ENCODE measurements at places on chromosomes 7 and 10.

DNA sequence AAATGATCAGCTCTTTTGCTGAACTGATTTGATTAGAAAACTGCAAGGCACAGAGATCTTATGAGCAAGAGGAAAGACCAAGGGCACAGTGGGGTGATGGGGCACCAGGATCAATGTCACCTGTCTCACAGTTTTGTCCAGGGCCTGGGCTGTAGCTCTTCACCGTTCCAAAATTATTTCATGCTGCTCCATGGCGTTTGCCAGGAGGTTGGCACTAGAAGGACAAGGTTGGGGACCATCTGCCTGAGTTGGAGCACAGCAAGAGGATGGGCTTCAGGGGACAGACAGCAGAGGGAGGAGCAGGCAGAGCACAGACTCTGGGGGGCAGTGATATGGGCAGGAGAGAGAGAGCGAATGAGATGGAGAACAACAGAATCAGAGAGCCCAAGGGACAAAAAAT, 17.5 kb upstream of the FRA10AC1 start:
- no peak for DNase-seq

- no peak for DNase-seq
Observed at GRCh38 chr7:75924889-75925288, 9.9 kb downstream of the POR start.

GRCh38 chr10:121426307-121426706, 171.9 kb downstream of the FGFR2 start:
- DNase-seq, result no peak

GRCh38 chr10:25501912-25502311, 327.1 kb downstream of the GPR158 start:
- no peak for DNase-seq

- no peak for DNase-seq
Observed at GRCh38 chr7:12584930-12585329, 14.4 kb downstream of the SCIN start.

GRCh38 chr10:112784022-112784461, 166.0 kb upstream of the TCF7L2 start:
- DNase-seq, result peak; percentile 2

DNA sequence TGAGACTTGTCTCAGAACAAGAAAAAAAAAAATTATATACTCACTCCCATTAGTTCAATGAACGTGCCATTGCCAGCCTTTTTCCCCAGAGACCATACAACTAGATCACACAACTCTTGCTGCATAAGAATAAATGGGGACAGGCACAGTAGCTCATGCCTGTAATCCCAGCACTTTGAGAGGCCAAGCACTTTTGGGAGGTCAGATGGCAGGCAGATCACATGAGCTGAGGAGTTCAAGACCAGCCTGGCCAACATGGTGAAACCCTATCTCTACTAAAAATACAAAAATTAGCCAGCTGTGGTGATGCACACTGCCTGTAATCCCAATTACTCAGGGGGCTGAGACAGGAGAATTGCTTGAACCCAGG, 13.6 kb downstream of the PDLIM1 start:
- no peak for DNase-seq

DNA sequence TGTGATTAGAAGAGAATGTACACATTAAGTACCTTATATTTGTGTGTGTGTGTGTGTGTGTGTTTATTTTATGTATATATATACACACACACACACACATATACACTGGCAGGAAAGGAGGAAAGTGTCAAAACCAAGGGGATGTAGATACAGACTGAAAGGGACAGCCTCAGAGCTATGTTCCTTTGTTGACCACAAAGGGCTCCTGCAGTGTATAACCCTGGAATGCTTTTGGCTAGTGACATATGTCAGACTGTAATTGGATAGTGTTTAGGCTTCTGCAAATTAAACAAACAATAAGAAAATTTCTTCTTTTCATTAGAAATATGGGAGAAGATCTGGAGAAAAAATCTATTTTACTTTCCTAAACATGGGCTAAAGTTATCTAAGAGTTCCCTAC, 15.9 kb downstream of the GBF1 start:
- no peak for DNase-seq

DNA sequence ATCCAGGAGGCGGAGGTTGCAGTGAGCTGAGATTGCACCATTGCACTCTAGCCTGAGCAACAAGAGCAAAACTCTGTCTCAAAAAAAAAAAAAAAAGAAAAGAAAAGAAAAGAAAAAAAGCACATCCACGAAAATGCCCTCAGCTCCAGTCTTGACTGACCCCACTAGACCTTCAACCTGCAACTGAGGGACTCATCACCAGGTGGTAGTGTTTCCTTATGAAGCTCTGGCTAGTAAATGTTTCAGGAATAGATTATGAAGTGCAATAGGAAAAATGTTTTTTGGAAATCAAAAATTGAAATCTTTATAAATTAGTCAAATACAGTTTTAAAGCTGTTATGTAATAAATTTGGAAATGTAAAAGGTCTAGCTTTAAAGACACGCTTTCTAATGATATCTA, 22.4 kb downstream of the TLL2 start:
- DNase-seq, result no peak

GRCh38 chr7:152896217-152896616, 136.7 kb downstream of the ACTR3B start:
- DNase-seq, result no peak

GRCh38 chr10:68435803-68436202, 28.7 kb upstream of the RUFY2 start:
- DNase-seq, result no peak

DNA sequence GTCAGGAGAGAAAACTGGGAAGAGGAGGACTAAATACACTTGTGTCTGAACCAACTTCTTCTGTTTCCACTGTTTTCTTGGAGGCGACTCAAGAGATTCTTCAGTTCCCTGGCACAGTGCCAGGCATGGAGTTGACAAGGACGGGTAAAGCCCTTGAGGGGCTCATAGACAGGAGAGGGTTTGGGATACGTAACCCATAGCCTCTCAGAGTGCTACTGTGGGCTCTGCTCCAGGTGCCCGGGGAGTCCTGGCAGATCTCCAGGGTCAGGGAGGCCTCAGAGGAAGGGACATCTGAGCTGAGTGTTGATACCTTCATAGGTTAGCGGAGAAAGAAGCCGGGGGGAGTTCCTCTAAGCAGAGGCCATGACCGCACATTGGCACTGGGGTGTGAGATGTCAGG, 42.0 kb downstream of the GALNT17 start:
- no peak for DNase-seq

DNA sequence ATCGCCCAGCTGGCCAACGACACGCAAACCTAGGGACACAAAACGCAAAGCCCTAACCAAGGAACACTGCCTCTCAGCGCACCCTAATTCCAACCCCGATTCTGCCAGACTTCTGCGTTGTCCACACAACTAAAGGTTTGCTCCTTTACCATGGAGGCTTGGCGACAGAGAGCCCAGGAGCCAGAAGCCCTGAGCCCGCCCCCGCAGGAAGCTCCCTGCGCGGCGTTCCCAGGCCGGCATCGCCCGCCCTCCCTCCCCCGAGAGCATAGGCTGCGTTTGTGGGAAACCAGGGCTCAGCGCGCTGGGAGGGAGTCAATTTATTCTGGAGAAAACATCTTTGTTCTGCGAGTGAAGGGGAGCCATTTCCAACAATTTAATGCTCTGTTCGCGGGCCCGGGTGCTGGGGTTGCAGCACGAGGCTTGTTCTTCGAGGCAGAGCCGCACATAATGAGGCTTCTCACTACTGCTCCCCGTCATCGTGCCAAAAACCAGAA, 103.9 kb downstream of the GRID1 start:
- no peak for DNase-seq

DNA sequence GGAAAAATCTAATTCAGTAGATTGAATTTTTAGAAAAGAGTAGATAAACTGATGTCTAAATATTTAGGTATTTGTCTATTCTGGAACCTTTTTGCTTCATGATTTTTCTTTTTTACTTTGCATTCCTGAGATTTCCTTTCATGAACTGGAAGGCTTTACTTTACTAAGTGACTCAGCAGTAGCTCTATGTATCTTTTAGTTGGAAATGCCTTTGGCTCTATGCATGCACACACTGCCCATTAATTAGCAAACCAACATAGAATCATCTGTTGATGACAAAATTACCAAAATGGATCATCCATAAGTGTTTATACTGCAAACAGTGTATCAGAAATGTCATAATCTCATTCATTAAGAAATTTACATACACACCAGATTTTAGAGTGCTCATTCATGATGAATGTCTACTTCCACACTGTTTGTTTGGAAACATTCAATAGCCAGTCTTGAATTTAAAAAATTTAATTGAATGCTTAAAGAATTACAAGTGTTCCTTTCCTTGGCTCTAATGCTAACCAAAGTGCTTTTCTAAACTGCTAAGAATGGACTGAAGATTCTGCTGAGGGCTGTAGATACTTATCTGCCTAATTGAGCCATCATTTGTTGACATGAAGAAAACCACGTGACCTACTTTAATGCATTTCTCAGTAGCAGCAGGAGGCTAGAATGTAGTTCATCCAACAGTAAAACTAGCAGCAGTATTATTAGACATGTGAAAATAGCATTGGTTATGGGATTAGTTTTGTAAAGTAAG, 282.0 kb downstream of the ADK start:
- DNase-seq, result no peak

DNA sequence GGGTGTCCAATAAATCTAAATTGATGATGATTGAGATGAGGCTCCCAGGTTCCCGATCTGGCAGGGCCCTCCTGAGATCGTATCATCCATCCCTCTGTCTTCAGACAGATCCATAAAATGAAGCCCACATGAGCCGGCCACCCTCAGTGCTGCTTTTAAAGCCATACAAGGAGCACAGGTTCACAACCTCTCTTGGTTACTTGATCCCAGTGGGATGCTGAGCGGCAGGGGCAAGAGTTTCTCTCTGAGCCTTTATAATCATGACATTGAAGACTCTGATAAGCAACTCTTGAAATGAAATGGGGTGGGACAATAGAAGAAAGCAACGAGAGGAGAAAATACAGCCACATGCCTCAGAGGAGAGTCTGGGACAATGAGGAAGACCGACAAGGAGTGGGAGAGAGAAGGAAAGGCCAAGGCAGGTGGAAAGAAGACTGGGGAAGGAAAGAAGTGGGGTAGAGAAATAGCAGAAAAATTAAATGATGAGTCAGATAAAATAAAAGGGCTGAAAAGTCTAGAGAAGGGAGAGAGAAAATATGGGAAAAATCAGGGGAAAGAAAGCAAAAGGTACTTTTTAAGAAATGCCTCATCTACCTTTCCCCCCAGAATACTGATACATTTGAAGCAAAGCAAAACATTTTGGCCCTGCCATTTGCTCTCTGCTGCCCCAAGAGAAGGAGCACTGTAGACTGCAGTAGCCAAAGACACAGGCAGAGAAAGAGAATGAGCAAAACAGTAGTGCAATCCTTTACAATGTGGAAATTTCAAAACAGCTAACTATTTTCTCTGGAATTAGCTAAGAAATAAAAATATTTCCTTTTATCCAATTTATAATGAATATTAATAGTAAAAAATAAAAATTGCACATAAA, 14.6 kb downstream of the GBX1 start:
- DNase-seq, result no peak

GRCh38 chr10:46520941-46521340, 35.5 kb downstream of the GPRIN2 start:
- peak; percentile 75 for DNase-seq

DNA sequence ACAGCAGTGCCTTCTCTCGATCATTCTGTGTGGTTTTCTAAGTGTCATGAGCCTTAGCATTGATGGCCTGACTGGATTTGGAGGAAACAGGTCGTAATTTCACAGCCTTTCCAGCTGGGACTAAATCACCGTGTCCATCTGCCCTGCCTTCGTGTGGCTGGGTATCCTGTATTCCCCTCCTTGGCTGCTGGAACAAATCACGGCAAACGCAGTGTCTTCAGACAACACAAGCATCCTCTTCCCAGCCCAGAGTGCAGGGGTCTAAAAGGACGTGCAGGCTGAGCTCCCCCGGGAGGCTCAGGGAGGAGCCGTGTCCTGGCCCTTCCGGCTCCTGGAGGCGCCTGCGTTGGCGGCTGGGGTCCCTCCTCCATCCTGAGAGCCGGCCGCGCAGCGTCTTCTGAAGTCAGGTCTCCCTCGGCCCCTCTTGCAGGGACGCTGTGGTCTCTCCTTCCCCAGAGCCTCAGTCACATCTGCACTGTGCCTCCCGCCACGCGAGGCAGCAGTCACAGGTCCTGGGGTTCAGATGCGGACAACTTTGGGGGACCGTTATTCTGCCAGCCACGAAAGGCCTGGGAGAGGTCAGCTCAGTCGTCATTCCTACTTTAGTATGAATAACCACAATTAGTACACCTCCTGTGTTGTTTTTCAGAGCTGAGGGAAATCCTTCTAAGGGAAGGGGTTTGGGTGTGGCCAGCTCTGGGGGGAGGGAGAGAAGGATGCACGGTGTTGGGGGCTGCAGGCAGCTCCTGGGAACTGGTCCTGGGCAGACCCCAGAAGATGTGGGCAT, 41.1 kb downstream of the FAM20C start:
- DNase-seq, result no peak

DNA sequence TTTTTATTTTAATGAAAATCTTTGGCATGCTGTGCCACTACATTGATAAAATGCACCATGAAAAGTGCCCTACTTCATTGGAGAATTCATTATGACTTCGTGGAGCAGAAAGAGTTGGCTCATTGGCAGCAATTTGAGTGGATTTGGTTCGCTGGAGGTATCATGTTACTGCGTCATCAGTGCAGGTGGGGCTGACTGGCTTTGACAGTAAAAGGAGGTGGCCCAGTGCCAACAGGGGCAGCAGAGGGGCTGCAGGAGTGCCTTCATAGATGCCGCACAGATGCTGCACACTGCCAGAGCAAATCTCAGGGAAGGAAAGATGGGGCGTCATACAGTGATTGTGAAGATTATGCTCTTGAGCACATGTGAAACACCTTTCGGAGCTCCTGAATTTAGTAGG, 22.2 kb downstream of the FZD1 start:
- peak; percentile 93 for DNase-seq

- DNase-seq, result no peak
Observed at GRCh38 chr10:105843786-105844185, 1202.7 kb downstream of the SORCS3 start.

- peak; percentile 82 for DNase-seq
Observed at GRCh38 chr7:37174460-37174859, 274.2 kb downstream of the ELMO1 start.

- DNase-seq, result no peak
Observed at GRCh38 chr7:130134726-130135125, 64.4 kb downstream of the KLHDC10 start.

DNA sequence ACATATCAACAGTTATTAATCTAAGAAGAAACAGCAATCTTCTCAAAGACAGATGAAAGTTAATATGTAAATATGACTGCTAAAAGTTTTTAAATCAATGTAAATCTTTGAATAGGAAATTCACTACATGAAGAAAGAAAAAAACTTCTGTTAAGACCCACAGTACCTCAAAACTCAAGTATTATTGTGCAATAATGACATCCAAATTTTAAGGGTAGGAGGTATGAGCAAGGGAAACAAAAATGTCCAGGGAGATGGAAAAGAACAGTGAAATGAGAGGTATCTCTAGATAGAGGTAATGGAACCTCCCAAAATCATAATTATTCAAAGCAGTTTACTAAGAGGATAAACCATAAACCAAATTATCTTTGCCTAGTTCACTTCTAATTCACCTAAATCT, 436.8 kb downstream of the PARD3 start:
- DNase-seq, result no peak
